DMS53 (cell line): ENCODE measurements at places on chromosomes 2 and 18.

DNA sequence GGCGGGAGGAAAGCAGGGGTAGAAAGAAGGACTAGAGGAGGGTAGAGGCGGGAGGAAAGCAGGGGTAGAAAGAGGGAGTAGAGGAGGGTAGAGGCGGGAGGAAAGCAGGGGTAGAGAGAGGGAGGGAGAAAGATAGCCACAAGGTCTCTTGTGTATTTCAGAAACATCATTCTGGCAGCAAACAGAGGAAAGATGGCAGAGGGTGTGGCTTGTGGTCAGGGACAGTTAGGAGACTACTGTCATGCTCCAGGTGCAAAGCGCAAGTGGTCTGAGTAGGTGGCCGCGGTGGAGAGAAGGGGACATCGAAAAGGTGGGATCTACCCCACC is 82.4 kb upstream of the TAF1B start:
- DNase-seq: no peak

DNA sequence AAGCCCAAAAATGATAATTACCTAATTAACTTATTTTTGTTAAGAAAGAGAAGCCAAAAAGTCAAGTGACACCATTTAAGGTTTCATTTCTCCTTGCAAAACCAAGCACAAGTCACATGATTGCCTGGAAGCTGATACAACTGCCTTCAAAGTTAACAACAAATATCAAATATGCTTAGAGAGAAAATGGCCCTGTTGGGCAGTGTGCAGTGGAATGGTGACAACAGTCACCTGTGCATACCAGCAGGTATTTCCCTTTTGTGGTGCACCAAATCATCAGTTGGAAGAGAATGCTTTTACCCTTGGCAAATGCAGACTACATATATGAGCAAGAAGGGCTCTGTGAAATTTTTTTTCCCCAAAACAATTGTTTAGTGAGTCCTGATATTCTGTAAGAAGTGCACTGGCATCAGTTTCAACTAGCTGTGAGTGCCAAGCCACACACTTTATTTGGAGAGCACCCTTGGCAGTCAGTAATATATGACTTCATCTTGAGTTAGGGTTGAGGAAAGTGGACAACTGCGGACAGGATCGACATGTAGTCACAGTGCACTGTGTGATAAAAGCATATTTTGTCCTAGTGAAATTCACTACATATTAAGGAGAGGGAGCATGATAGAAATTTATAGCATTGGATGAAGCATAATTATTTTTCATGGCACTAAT is 74.9 kb upstream of the DOCK10 start:
- DNase-seq: no peak

DNA sequence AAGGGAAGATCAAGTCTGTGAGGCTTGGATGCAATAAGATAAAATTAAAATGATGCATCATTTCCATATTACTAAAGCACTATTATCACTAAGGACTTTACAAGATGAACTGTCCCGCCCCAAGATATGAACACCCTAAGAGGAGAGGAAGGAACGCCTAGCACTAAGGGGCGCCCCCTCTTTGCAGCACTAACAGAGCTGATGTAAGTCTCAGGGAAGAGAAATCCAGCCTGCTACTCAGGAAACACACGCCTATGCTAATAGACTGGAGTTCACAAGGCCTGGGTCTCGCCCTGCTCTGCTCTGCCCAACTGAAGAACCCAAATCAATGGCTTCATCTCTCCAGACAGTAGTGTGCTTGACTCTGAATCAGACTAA is 6.1 kb downstream of the INO80C start:
- no peak for DNase-seq

DNA sequence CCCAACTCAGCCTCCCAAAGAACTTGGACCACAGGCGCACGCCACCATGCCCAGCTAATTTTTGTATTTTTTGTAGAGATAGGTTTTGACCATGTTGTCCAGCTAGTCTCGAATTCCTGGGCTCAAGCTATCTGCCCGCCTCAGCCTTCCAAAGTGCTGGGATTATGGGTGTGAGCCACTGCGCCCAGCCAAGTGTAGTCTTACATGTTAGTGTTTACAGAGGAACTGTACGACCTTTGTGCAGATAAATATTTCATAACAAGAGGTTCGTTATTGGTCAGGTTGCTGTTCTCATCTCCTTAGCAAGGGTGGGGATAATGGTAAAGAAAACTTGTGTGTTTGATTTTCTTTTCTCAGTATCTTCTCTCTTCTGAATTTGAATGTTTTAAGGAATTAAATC is 46.5 kb downstream of the RALBP1 start:
- no peak for DNase-seq

DNA sequence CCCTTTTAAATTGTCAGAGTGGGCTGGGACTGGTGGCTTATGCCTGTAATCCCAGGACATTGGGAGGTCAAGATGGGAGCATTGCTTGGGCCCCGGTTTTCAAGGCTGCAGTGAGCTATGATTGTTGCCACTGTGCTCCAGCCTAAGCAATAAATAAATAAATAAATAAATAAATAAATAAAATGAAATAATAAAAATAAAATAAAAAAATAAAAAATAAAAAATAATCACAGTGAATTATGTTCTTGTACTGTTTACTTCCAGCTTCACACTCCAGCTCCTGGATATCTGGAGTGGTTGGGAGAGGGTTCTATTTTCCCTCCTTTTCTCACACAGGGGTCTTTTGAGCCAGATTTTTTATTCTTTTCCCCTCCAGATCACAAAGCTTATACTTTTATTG is 26.2 kb upstream of the PNPT1 start:
- no peak for DNase-seq

DNA sequence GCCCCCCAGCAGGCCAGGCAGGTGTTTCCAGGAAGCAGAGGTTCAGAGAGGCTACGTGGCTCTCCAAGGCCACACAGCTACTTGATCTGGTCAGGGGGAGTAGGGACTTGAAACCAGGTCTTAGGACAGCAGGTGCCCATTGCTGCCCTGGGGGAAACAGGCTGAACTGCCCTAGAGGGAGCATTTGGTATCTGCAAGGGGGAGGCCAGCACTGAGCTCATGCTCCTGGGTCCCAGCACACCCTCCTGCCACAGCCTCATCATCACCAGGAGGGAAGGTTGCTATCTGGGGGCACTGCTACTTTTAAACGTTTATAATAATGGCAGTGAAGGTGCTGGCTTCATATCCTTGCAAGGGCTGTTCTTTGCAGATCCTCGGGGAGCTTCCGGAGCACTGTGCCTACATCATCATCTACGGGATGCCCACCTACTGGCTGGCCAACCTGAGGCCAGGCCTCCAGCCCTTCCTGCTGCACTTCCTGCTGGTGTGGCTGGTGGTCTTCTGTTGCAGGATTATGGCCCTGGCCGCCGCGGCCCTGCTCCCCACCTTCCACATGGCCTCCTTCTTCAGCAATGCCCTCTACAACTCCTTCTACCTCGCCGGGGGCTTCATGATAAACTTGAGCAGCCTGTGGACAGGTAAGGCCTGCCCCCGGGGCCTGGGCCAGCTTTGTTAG is 36.1 kb downstream of the ABCG8 start:
- no peak for DNase-seq

- DNase-seq: no peak
Measured at GRCh38 chr2:46978723-46979122, 63.1 kb upstream of the MCFD2 start.
